ENCODE measurements at places on chromosomes 5 and 9.

GRCh38 chr5:15734058-15734457, 234.1 kb downstream of the FBXL7 start:
- no peak for DNase-seq

DNA sequence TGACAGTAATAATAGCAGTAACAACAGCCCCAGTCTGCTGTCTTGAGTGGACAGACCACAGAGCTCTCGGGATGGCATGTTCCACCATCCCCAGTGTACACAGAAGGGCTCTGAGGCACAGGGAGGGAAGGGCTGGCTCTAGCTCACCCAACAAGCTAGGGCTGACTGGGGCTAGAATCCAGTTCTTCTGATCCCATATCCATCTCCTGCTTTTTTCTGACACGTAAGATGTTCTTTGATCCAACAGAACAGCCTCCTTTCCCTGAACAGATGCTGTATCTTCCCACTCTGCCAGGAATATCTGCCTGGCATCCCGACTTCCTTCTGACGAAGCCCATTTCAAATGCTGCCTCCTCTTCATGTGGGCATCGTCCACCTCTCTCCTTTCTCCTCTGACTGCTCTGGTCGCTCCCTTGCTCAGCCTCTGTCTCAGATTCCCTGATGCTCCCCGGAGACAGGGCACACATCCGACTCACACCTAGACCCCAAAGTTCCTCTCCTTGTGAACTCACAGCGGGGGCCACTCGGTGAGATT, 43.6 kb upstream of the CLK4 start:
- DNase-seq, result no peak

GRCh38 chr5:132458226-132458560, 32.4 kb downstream of the IRF1 start:
- DNase-seq, result no peak

GRCh38 chr9:76687861-76688391, 76.3 kb upstream of the PCA3 start:
- DNase-seq, result peak; percentile 1

DNA sequence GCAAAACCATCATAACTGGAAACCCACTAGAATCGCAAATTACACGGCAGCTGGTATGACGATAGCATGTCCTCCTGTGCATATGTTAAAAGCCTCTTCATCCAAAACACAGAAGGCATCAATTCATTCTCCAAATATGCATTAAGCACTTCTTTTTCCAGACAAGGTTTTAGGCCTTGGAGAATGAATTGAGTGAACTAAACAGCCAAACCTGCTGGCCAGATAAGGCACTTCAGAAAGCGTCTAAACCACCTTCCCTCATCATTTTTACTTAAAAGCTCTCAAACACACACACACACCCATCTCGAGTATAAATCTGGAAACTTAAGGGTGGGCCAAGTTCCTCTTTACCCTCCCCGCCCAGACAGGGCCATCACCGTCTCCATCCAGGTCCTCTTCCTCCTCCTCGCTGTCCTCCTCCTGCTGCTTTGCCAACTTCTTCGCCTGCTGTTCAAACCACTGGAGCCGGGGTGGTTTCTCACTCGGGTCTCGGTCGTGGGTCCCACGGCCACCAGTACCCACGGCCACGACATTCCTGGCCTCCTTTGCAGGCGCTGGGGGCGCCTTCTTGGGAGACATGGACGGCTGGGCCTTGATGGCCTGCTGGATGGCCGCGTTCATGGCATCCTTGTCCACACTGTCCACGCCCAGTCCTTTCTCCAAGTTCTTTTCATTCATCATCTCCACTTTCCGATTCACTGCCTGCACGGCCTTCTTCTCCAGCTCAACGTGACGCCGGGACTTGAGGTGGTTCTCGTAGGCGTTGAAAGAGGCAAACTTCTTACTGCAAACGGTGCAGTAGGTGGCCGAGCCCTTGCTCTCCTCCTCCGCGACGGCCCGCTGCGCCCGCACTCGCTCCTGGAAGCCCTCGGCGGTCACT, 696 bp downstream of the ZNF622 start:
- no peak for DNase-seq

DNA sequence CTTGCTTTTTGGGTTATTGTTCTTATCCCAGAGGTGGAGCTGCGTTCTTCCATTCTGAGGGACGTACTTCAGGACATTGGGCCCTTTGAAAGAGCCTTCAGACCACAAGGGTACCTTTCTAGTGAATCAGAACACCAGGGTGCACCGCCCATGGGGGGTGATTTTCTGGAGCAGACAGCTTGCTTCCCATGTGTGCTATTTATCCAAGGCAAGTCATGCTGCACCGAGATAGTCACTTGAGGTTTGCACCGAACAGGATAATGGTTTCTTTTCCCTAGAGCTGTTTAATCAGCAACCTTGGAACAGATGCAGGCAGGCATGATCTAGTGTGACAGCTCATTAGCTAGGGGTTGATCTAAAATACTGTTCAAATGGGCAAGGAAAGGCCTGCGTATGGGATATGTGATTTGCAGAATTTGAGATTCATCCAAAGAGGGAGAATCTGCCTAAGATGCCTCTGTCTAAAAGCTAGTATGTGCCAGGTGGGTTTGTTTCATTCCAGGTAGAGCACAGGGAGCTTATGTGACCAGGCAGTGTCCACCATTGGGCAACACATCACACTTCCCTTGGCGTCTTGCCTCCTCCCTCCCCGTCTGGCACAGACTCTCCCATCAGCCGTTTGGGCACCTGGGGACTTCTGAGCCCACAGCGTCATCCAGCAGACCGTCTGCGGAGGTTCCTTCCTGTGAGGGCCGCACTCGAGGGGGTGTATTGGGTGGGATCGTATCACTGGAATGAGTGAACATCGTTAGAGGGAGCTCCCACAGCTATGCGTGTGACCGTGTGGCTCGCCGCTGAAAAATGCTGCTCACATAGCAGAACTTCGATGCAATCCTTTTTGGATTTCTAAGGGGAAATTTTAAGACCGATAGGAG, 23.0 kb downstream of the ABL1 start:
- DNase-seq, result no peak

GRCh38 chr9:18294229-18294628, 179.7 kb upstream of the ADAMTSL1 start:
- DNase-seq, result no peak

DNA sequence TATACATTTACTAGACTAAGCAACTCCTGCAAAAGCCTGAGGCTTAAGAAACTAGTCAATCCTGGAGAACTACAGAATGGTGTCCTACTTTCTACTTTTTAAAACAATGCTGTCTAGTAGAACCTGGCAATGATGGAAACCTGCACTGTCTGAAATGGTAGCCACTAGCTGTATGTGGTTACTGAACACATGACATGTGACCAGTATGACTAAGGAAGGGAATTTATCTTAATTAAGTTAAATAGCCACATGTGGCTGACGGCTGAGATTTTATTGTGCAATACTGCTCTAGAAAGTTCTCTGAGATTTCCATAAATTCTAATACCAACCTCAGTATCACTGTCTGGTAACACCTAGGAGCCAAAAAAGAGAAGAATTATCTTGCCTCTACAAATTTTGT, 44.9 kb upstream of the RAPGEF6 start:
- DNase-seq, result no peak

- peak; percentile 97 for DNase-seq
Measured at GRCh38 chr9:127919253-127919815, 2.5 kb upstream of the ST6GALNAC4 start.

DNA sequence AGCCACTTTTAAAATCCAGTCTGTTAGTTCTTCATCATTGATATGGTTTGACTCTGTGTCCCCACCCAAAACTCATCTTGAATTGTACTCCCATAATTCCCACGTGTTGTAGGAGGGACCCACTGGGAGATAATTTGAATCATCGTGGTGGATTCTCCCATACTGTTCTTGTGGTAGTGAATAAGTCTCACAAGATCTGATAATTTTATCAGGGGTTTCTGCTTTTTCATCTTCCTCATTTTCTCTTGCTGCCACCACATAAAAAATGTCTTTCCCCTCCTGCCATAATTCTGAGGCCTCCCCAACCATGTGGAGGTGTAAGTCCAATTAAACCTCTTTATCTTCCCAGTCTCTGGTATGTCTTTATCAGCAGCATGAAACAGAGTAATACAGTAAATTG, 26.9 kb upstream of the SH3TC2 start:
- DNase-seq, result no peak

DNA sequence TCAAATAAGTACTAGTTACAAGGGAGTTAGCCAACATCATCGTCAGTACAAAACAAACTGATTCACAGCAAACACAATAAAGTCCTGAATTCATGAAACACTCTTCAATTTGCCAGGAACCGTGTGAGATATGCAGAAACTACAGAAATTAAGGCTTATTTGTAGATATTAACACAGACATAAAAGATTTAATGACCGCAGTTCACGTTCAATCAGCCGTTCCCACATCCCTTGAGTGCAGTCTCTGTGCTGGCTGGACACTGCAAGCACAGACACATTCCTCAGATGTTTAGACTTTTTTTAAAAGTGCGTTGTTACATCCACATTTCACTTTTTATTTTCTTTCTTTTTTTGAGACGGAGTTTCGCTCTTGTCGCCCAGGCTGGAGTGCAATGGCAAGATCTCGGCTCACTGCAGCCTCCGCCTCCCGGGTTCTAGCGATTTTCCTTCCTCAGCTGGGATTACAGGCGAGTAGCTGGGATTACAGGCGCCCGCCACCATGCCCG, 566 bp upstream of the CEP78 start:
- DNase-seq, result no peak

GRCh38 chr5:138824924-138825863, 49.9 kb downstream of the LRRTM2 start:
- no peak for DNase-seq

GRCh38 chr9:129617167-129617566, 3.7 kb downstream of the C9orf50 start:
- peak; percentile 54 for DNase-seq

- DNase-seq, result no peak
Measured at GRCh38 chr5:122369253-122369815, 57.3 kb downstream of the SNCAIP start.

DNA sequence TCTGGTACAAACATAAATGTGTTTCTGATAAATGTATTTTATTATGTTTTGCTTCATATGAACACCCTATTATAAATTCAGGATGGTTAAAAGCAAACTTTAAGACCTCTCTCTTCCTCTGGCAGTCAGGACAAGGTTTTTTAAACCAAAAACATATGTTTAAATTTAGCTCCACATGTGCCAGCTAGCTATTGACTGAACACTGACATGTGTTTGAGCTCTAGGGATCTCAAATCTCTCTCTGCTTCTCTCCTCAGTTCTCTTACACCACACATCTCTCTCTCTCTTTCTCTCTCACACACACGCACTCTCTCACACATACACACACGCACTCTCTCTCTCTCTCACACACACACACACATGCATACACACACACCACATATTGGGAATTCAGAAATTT, 150.1 kb upstream of the RFX3 start:
- DNase-seq, result no peak

- DNase-seq, result no peak
Measured at GRCh38 chr5:153753645-153754432, 263.4 kb downstream of the GRIA1 start.

DNA sequence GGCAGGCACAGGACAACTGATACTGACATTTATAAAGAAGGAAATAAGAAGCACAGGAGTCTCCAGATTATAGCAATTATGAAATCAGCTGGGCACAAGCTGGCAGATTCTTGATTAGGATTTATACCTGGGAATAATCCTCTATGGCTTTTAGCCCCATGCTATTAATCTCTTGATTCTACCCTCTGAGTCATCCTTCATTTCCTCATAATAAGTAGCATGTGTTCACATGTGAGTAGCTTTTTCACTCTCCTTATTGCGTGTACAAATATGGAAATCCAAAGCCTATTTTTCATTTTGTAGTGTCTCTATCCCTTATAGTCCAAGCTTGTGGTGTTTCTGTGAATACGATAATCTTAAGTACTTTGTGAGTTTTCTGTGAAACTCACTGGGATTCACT, 185.0 kb upstream of the PRLR start:
- no peak for DNase-seq

DNA sequence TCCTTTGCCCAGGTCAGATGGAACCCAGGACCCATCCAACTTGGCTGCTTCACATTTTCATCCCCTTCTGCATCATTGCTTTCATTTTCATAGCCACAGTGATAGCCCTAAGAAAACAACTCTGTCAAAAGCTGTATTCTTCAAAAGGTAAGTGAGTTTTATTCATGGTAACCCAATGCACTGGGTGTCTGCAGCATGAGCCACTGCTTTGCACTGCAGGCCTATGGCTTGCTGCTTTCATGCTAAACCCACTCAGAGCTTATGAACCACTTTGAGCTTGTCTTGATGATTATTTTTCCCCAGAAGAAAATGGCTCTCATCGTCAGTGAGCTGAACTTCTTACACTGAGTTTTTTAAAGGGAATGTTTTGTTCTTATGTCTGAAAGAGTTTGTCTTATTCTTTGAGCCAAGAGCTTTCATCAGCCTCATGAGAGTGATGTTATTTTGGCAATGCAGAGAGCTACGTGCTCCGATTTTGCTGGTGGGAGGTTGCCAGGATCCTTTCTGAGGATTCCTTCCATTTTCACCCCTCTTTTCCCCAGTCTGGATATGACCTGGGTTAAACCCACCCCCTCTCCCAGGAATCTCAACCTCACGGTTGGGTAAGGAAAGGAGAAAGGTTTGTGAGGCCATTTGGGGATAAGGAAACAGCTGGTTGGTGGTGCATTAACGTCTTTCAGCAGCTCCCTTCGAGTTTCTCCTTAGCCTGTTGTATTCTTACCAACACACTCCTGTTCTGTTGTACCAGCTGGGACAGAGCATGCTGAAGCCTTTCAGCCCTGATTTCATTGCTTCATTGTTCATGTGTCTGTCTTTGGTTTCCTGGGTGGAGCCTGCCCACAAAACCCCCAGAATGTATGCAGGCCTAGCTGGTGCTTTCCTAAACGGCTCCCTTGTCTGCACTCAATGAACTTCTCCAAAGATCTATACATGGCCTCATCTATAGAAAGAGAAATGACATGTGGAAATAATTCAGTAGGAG, 47.6 kb downstream of the PDCD1LG2 start:
- DNase-seq, result no peak

DNA sequence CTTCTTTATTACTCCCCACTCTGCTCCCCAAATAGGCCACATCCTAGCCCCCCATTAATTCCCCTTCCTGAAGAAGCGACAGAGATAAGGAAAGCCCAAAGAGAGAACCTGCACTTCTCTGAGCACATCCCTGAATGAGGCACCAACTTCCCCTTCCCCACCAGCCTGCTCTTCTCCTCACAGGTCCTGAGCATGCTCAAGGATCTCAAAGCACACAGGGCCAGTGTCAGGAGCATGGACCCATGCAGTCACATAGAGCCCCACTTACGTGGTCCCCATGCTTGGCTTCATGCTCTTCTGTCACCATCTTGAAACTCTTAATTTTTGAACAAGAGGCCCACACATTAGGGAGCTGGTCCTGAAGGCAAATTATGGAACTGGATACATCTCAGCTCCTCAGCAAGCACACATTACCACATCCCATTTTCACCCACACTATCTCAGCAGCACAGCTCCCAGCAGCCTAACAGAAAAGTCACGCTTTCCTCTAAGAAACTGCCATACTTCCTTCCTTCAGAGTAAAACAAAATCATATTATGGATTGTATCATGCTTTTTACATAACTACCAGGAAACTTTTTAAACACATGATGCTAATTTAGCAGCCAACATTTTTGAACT, 99.8 kb downstream of the NFIB start:
- DNase-seq, result no peak

GRCh38 chr9:124779368-124780059, 2.6 kb downstream of the OLFML2A start:
- peak; percentile 62 for DNase-seq
